Heart left ventricle (tissue), 16 donors: ENCODE measurements at places on chromosomes 3 and 15. TPM values are rescaled to one million over a fixed set of nuclear protein-coding genes. Genes with fewer than 3 reads are reported as not detected.

The MYEF2 gene
- total RNA-seq: 13.6 TPM

The MOBP gene
- 0.17 TPM for total RNA-seq

The TRAT1 gene
- total RNA-seq: not detected

The CAV3 gene
- 29.5 TPM for total RNA-seq

The SCAPER gene
- 53.9 TPM for total RNA-seq

The PPP2R3A gene
- total RNA-seq: 103 TPM

The ANAPC13 gene
- total RNA-seq: 89.6 TPM

The PRSS50 gene
- 0.35 TPM for total RNA-seq

The PATL2 gene
- total RNA-seq: 2.7 TPM

The TRIM42 gene
- total RNA-seq: not detected

The THAP10 gene
- total RNA-seq: 5.7 TPM

The PLSCR2 gene
- total RNA-seq: not detected

The CFAP161 gene
- 0.84 TPM for total RNA-seq

The FGF12 gene
- total RNA-seq: 309 TPM

The MITF gene
- total RNA-seq: 111 TPM

The KLHL40 gene
- 0.29 TPM for total RNA-seq

The TGM4 gene
- total RNA-seq: not detected

The ACVR2B gene
- total RNA-seq: 8.3 TPM

The CEP97 gene
- total RNA-seq: 11.3 TPM

The PAQR9 gene
- 12.3 TPM for total RNA-seq

The CCDC39 gene
- total RNA-seq: not detected

The STT3B gene
- 90.4 TPM for total RNA-seq

The CLDND1 gene
- 155 TPM for total RNA-seq
